Hematopoietic multipotent progenitor cell treated with erythropoietin and hydrocortisone succinate and interleukin-3 and kit ligand, for 6 days (in vitro differentiated cells): ENCODE measurements at places on chromosomes 16 and 17.
A peak's percentile ranks its signal among the peaks of the same experiment; 100 is the strongest.

GRCh38 chr17:9517396-9517795 lies 58.2 kb downstream of the STX8 start:
- DNase-seq = no peak

DNA sequence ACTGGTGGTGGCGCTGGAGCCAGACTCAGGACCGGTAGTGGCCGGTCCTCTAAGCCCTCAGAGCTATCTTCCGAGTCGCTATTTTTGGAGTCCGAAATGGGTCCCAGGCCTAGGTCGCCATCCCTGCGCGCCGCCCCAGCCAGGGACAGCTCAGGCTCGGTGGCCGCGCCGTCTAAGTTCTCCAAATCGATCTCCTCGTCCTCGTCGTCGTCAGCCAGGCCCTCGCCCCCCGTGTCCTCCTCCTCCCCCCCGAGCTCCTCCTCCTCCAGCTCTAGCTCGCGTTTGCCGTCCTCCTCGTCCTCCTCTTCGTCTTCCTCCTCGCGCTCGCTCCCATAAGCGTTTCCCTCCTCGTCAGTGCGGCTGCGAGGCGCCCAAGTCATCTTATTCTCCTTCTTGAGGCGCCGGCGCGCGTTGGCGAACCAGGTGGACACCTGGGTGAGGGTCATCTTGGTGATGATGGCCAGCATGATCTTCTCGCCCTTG lies 1.6 kb downstream of the IRX3 start:
- DNase-seq = no peak

- DNase-seq = peak; percentile 74
Measured at GRCh38 chr16:10895053-10895946, 18.3 kb downstream of the CIITA start.

GRCh38 chr16:10729104-10730048 lies 14.3 kb upstream of the NUBP1 start:
- no peak for DNase-seq

GRCh38 chr17:47368262-47368661 lies 44.5 kb downstream of the EFCAB13 start:
- no peak for DNase-seq

DNA sequence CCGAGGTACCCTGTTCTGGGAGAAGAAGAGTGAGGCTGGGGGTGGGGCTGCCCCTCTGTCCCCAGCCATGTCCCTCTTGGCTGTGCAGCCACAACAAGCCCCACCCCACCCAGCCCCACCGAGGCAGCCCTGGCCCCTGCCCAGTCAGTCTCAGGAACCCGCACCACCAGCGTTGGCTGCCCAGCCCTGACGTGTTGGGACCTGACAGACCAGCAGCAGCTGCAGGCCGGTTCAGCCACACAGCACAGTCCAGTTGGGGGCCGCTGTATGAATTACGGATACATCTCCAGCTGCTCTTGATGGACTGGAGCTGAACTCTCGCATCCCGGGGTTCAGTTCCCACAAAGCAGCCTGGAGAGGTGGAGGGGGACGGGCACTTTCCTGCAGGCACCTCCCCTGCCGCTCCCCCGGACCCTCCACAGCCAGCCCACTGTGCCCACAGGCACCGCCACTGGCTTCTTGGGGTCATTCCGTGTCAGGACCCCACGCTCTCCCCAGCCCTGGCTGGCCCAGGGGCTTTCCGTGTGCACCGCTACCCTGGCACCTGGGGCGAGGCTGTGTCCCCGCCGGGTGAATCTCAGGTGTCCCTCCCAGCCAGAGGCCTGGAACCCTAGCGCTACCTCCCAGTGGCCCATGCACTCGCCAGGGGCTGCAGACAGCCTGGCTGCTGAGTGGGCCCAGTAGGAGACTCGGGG lies 7.1 kb downstream of the CDH15 start:
- DNase-seq = no peak

DNA sequence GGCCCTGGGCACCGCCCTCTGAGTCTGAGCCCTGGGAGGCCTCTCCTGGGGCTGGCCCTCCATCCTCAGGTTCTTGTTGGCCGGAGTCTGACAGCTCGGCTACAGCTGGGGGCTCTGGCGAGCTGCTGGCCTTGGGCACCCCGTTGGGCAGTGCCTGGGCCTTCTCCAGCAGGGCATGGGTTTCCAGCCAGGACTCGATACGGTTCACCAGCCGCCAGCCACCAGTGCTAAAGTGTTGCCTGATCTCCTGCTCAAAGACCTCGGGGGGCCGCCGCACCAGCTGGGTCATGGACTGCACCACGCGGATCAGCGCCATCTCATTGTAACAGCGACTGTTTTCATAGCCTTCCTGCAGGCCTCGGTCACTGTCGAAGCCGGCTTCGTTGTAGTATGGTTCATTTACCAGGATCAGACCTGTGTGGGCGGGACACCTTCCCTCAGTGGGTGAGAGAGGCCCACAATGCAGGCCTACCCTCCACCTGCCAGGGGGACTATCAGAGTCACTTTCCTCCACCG lies 6.8 kb downstream of the SPHK1 start:
- no peak for DNase-seq

- no peak for DNase-seq
Measured at GRCh38 chr17:1875597-1875996, 45.8 kb downstream of the RPA1 start.

DNA sequence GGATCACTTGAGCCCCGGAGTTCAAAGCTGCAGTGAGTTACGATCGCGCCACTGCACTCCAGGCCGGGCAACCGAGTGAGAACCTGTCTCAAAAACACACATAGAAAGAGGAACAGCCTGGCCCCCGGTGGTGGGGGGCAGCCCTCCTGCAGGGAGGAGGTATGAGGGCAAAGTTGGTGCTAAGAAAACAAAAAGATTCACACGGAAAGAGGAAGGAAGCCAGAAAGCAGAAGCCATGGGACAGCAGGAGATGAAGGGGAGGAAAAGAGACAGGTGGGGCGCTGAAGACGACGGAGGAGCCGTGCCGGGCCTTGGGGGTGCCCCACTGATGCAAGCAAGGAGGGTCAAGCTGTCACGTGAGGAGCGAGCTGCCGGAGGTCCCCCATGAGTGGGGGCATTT lies 8.2 kb upstream of the C16orf74 start:
- peak; percentile 64 for DNase-seq

DNA sequence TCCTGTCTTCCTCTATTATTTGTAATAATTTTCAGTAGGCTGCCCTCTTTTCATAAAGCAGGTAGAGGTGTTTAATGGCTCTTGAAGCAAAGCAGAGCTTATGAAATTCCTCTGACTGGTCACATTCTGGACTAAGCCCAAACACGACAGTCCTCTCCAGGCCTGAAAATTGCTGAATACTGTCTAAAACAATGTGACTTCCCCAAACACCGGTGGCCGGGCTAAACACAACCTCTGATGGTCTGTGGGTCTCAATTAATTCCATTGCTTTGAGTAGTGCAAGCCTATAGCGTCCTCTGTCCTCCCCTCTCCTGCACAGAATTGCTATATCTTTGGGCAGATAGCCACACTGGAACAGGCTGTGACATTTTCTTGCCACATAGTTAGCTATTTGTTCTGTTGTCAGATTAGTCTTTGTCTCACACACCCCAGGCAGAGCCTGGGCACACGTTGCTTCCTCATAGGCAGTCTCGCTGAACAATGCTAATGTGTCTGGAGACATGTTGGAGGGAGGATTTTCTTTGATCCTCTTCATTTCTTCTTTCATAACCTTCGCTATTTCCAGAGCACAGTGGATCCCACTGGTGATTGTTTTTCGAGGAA lies 10.8 kb upstream of the SLFN12L start:
- DNase-seq = no peak

- DNase-seq = no peak
Measured at GRCh38 chr17:81418710-81419318, 23.6 kb downstream of the BAHCC1 start.

GRCh38 chr16:23209606-23210005 lies 27.1 kb downstream of the SCNN1G start:
- no peak for DNase-seq

DNA sequence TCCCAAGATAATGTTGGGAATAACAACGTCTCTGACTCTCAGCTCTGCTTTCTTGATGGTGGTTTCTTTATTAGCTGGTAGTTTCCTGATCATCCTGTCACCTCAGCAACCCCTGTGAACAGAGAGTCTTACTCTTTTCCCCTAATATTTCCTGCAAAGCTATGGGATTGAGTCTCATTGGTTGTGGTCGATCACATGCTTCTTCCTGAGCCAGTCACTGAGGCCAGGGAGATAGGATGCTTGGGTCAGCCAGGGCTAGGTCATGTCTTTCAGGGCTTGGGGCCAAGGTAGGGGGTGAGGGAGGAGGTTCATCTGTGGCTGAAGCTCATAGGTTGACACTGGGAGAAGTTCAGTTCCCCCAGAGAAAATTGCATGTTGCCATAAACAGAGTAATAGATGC lies 114.3 kb downstream of the ABCC1 start:
- DNase-seq = peak; percentile 72

DNA sequence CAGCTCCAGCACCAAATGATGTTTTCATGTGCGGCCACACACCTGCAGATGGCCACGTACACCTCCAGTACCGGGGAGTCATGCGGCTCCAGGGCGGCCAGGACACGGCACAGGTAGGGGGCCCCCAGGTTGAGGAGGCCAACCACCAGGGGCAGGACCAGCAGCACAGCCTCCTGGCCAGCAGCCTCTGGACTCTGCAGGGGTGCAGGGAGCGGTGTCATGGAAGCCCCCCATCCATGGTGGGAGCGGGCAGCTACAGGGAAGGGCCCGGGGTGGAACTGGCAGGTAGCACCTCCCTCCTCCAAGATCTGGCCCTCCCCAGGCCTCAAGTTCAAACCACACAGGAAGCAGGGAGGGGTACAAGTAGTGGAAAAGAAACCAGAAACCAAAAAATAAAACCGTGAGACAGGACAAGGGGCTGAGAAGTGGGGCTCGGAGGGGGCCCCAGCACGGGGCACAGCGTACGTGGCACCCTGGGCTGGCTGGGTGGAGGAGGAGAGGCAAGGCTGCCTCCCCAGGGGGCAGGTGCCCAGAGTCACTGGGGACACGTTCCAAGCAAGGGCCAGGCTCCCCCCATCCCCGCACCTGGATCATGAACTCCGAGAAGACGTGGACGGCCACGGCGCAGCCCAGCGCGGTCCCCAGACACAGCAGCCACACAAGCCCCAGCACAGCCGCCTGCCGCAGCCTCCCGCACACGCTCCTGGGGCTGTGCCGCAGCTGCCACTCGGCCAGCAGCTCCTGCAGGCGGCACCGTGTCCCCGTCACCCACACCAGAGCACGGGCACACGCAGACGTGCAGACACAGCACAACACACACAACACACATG lies 7.4 kb downstream of the TMC6 start:
- DNase-seq = no peak

DNA sequence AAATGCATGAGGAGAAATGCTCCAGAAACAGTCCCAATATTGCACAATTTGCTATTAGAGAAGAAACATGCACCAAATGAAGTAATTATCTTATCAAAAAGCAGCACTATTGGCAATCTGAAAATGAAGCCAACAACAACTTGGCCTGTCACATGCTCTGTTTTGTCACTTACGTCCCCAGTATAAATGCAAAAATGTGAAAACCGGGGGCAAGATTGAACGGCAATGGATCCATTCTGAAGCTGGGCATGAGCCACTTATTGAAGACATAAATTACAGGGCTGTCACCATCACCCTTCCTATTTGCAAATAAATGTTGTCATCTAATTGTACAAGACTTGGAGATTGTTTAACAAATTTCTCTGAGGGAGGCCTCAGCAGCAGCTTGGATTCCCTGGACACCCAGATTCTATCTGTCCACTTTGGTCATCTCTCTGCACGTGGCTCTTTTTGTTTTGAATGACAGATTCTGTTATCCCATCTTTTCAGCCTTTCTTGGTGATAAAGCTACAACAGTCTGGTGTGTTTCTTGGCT lies 180.2 kb upstream of the CDH5 start:
- DNase-seq = no peak

GRCh38 chr16:28554634-28555423 lies 1.1 kb downstream of the SGF29 start:
- DNase-seq = peak; percentile 24

DNA sequence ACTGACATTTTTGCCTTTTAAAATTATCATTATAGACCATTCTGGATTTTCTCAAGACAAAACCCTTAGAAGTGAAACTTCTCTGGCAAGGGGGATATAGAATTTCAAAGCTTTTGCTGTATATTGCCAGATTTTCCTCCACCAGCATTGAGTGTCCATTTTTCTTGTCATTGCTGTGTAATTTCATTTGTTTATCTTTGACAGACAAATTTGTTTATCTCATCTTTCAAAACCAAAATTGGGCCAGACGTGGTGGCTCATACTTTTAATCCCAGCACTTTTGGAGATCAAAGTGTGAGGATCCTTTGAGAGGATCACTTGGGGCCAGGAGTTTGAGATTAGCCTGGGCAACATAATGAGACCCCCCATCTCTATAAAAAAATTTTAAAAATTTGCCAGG lies 16.0 kb upstream of the ARL2BP start:
- DNase-seq = no peak

GRCh38 chr17:68987966-68988365 lies 32.8 kb upstream of the ABCA8 start:
- DNase-seq = no peak

DNA sequence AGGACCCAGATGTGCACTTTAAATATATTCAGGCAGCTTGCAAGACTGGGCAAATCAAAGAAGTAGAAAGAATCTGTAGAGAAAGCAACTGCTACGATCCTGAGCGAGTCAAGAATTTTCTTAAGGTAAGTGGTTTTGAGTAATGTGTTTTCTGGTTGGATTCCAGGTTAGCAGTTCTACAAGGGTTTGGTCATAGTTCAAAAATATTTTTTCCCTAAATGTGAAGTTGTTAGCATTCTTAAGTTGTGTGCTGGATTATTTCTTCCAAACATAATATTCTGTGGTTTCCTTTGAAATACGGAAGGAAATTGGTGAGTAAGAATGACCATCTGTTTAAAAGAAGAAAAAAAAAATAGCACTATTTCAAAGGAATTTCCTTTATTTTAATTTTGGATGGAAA lies 38.4 kb downstream of the PTRH2 start:
- DNase-seq = no peak

DNA sequence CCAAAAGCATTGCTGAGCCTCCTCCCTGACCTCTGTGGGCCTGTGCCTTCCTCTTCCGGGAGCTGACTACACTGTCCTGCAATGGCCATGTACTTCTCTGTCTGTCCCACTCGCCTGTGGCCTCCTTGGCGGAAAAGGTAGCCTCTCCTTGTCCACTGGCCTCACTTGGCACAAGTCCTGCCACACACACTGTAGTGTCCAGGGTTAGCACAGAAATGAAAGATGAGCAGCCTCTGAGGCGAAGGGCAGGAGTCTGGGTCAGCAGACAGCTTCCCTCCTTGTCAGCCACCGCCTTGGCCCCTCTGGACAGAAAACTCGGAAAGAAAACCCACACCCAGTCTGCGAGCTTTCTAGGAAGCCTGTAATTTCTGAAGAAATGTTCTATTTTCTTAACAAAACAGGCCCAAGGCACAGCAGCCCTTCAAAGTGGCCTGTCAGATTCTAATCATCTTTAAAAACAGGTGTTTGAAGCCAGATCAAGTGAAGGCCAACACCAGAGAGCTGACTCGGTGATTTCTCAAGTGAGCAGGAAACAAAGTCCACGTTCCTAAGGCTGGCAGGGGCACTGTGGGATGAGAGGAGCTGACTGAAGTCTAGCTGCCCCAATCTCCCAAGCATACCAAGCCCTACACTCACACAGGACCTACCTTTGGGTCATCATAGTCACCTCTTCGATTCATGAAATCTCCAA lies 67.2 kb downstream of the GTF3C1 start:
- no peak for DNase-seq
